ENCODE measurements at places on chromosomes 2 and 18.

DNA sequence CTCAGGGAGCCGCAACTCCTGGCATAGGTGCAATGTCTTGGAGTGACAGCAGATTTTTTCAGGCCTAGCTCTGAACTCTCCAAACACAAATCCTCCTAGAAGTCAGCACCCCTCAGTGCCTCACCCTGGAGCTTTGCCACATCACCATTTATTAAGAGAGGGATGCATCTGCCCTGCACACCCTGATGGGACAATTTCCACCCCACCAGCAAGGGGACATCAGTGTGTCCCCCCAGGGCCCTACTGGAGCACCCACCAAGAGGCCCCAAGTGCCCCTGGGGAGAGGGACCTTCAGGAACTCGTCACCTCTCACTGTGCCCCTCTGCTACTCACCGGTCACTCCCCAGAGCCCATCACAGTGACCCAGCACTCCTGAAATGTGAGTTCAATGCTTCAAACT lies 144.7 kb downstream of the NDUFA10 start:
- DNase-seq = no peak

DNA sequence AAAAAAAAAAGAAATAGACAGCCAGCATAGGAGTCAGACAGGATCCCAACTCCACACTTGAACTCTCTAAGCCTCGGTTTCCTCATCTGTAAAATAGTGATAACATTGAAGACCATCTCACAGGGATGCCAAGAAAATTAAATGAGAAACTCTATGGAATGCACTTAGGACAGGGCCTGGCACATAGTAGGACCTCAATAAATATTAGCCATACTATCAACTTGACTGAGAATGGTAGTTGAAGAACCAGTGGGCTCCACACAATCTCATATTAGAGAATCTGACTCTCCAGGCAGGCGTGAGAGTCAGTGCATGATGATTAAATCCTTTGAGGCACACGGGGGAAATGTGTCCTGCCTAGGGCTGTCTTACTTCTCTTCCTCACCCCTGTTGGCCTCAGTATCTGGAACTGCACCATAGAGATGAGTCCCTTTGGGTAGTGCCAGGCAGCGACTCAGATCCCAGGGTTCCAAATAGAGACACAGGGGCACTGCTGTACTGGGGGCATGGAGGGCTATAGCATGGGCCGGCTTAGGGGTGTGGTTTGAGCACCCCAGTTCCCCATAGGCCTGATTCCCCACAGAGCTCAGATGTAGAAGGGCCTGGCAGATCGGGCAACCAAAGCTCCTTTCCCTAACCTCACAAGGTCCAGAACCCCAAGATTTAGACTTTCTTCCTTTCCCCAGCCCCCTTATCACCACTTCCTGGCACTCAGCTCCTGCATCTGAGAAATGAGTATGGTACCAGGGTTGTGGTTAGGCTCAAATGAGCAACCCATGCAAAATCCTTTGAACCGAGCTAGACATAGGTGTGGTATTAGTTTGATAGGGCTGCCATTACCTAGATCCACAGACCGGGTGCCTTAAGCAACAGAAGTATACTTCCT lies 51.3 kb upstream of the CAB39 start:
- no peak for DNase-seq

DNA sequence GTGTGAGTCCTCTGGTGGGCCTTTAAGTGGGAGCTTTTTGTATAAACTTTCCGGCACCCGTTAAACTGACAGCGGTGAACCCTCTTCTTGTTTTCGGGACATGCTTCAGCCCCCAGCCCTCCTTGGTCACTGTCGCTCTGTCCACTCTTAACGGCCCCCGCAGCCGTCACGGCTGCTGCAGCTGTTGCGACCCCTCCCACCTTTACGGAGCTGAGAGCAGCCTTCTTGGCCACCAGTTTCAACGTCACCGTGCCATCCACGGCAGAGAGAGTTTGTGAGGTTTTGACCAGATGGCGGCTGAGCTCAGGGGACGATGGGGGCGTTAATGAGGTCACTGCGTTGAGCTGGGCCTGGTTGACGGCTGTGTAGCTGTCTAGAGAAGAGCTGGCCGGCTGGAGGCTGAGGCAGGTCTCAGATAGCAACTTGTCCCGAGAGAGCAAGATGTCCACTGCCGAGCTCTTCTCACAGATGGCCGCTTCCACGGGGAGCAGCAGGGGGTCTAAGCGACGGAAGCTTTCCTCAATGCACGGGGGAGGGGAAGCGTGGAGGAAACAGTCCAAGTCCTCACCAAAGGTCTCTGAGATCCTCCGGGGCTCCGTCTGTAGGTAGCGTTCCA lies 41.9 kb downstream of the KLF7 start:
- no peak for DNase-seq

- no peak for DNase-seq
Measured at GRCh38 chr18:34467058-34467457, 242.3 kb upstream of the NOL4 start.

DNA sequence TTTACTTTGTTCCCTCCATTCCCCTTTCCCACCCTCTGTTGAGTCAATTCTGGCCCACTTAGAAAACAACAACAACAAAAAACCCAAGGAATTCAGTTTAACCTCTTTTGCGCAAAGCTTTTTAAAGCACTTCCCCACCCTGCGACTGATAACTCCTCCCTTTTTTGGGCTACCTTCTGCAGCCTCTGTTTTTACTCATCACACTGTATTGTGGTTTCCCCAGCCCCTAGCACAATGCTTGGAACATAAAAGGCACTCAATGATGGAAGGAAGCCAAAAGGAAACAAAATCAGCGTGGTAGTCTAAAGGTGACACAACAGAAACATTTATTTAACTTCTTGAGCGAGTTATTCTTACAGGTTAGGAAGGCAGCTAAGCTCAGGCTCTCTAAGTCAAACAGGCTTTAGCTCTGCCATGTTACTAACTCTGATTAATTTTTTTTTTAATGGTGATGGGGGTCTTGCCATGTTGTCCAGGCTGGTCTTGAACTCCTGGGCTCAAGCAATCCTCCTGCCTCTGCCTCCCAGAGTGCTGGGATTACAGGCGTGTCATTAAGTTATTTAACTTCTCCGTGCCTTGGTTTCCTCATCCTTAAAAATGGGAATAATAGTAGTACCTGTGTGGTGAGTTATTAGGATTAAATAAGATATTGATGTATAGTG lies 1.3 kb downstream of the CEP68 start:
- peak; percentile 31 for DNase-seq

DNA sequence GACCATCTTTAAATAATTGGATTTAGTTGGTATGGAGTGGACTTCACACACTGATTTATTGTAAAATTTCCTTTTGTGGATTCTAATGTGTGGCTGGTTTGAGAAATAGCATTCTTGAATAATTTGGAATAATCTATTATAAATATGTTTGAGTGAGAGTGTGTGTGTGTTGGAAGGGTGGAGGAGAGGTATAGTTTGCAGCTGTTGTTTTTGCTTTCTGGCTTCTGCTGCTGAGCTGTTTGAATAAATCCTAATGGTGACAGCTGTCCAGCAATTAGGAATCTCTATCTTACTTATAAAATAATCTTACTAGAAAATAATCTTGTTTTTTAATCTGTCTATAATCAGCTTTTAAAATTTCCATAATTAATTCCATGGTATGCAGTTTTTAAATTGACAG lies 1283.0 kb upstream of the CDH2 start:
- DNase-seq = no peak

- no peak for DNase-seq
Measured at GRCh38 chr2:177474998-177475397, 82.4 kb downstream of the AGPS start.

DNA sequence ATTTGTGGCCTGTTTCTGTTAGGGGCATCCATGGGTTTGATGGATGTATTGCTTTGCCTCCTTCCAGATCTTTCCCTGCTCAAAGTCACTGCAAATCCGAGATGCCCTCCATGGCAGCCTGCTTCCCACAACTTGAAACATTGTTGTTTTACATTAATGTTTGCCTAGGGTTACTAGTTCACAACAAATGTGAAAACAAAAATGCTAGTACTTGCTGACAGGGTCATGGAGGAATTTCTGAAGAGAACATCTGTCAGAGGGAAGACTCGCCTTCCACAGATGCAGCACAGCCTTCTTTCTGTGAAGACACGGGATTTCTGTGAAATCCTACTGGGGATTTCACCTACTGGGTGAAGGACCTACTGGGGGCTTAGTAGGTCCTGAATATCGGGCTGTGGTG lies 260.0 kb upstream of the FN1 start:
- DNase-seq = no peak

- no peak for DNase-seq
Measured at GRCh38 chr18:23088310-23088709, 47.0 kb upstream of the CABLES1 start.

DNA sequence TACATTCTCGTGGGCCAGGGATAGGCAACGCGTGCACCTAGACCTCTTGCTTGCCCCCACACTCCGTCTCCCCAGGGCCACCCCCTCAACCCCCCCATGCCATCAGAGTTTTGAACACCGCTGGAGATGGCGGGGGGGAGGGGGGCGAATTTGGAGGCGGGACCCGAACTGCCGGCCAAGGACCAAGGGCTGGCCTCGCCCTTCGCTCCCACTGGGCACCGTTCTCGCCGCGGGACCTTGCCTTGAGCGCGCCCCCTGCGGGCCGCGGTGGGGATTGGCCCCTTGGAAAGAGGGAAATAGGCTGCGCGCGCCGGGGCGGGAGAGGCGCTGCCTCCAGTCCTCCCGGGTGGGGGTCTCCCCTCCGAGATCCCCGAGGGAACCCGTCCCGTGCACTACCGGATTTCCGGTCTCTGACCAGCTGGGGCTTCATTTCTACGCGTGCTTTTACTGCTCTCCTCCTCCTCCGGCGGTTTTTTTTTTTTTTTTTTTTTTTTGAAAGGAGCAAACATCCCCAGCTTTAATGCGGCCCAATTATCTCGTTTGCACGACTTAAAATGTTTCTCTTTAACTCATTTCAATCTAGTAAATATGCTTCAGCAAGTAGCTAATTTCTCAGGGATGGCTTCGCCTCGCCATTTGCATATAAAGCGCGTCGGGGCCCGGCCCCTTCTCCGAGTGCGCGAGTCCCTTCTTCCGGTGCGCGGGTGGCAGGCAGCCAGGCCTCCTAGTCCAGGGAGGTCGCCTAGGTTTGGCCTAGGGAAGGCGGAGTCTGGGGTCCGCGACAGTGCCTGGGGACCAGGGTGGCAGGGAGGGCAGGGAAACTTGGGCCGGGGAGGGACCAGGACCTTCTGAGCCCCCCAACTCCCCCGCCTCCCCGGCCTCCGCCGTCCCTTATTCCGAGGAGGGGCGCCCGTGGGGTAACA lies 10.0 kb upstream of the GBX2 start:
- DNase-seq = peak; percentile 40

DNA sequence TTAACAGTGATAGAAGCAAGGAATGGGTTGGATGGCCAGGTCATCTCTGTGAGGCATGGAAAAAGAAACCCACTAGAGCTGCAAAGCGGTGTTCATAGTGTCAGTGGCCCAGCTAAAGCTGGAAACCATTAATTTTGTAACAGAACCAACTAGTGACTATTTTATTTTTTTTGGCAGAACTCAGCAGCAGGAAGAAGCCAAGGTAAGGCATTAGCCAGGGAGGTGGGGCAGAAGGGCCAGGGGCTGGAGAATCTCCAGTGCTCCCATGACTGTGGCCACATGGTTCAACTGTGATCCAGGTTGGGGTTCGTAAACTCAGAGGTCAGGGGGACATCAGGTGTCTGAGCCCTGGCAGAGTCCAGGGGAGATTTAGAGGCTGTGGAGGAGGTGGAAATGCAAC lies 25.9 kb upstream of the YES1 start:
- DNase-seq = no peak

DNA sequence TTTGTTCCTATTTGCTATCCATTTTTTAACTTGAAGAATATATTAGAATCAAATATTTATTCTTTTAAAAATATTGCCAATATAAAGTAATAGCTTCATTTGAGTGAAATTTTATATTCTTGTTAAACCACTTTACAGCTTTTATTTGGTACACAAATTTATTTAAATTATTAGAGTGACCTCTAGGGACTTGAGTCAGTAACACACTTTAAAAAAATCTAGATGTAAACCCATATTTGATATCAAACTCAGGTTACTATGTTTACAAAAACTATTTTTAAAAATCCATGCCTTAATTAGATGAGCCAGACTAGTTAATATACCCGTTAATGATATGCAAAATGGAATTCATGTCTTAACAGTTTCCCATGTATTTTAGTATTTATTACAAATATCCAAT lies 134.6 kb downstream of the MAP4K4 start:
- no peak for DNase-seq

- DNase-seq = no peak
Measured at GRCh38 chr18:13455960-13456481, 237.5 kb downstream of the LDLRAD4 start.

DNA sequence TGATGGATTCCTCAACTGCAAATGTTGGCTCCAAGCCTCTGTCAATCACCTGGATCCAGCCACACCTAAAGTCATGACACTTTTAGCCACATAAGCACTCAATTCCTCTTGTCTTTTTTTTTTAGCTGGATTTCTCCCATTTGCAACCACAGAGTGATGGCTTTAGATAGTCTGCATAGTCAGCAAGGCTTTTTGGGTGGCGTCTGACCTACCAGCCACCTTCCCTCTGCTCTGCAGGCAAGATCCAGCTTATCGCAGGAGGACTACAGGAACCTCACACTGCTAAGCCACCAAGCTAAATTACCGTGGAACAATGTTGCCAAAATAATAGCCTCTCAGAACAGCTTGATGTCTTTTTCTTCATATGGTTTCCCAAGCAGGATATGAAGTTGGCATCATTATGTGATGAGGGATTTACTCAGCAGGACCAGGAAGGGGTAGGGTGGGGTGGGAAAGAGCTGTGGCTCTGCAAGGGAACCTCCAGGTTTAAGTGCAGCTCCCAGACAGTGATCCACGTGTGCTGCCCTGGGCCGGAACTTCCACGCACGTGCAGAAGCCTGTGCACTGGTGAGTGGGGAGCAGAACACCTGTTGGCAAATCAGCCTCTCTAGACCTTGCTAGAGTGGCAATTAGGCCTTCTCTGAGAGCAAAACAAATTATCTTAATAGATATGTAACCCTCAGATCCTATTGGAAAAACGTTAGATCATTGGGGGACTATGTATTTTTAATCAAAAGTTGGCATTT lies 170.6 kb upstream of the NCK2 start:
- DNase-seq = no peak

- DNase-seq = no peak
Measured at GRCh38 chr2:182379241-182379640, 47.6 kb downstream of the PDE1A start.

DNA sequence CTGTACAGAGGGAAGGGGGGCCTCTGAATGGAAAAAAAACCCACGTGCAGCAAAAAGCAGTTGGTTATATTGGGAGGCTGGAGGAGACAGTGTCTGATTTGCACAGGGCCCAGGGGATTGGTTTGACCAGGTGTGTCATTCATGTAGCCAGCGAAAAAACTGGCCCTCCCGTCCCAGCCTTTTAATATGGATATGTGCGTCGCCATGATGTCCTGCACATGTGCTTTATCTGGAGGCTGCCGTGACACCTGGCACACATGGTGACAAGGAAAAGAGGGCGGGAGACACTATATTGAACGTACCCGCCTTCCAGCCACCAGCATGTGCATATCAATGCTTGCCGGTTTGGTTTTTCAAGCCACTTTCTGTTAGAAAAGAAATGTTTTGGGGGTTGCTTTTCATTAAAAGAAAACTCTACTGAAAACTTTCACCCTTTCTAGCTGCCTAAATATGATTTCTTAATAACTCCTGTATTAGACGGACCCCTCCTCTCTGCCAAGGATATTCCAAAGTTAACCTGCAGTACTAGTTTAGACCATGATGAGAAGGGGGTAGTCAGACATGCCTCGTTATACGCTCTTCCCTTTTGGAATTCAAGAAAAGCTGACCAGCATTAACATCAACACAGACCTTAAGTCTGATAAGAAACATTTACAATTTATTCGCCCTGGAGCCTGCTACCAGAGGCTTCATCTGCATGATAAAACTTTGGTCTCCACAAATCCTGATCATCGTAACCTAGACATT lies 16.2 kb downstream of the SLC25A52 start:
- DNase-seq = no peak

GRCh38 chr2:118846953-118847761 lies at the start of gene EN1:
EN1 (minus strand) TSS chr2:118847648; CDS start chr2:118847167, 481 bp downstream.
- DNase-seq = no peak

All from stimulated activated CD4-positive, alpha-beta T cell treated with anti-CD3 and anti-CD28 coated beads, Interleukin-12 subunit alpha, Interleukin-12 subunit beta, amount 100 ng/mL, for 24 hours (primary cell).